ENCODE measurements at places on chromosomes 5 and 9. TPM values are rescaled to one million over a fixed set of nuclear protein-coding genes. Genes with fewer than 3 reads are reported as not detected.

The NR2F1-AS1 gene
- total RNA-seq: 4.0 TPM

The IL5 gene
- total RNA-seq: not detected

The PRRX2 gene
- 8.8 TPM for total RNA-seq

The KLF9 gene
- 0.75 TPM for total RNA-seq

The DIPK1B gene
- total RNA-seq: 11.1 TPM

The TAF11L5 gene
- total RNA-seq: not detected

The GFI1B gene
- not detected for total RNA-seq

Data from A549 treated with RU486 at 1 μM for 4 hours (cell line).